ENCODE measurements at places on chromosomes 11 and 22.

GRCh38 chr11:86805873-86806310 is 5.5 kb downstream of the PRSS23 start:
- DNase-seq: no peak

DNA sequence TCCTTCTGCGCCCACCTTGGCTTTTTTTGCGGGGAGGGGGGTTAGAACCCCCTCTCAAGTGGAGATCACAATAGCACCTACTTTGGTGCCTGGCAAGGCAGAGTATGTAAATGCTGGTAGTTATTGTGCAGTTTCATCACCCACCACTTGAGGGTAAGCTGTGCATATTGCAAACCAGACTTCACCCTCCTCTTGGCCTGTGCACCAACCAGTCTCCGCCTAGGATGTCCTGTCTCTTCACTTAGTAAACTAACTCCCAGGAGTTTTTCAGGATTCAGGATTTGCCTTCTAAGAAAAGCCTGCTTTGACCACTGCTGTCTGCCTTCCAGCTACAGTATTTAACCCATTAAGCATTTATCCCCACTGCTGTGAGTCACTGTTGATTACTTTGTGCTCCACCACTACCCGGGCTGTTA is 2.0 kb upstream of the UBXN1 start:
- DNase-seq: no peak

- DNase-seq: no peak
These were observed 26.8 kb downstream of the TENM4 start for GRCh38 chr11:79414041-79414440.

DNA sequence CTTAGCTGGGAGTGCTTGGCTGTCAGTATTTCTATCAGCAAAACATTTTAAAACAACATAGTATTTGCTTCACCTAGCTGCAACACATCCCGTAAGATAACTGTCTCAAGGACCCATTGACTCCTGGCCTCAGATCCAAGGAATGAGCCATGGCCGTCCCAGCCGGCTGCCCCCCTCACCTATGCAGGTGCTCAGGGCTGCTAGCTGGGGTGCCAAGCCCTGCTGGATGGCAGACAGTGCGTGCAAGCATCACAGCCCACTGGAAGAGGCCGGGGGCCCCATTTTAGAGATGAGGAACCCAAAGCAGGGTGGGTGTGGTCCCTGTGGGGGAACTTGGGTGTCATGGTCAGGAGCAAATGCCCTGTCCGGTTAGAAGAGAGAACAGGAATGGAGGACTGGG is 8.5 kb downstream of the PSMC3 start:
- no peak for DNase-seq
